ENCODE measurements at places on chromosomes 1 and 21.

DNA sequence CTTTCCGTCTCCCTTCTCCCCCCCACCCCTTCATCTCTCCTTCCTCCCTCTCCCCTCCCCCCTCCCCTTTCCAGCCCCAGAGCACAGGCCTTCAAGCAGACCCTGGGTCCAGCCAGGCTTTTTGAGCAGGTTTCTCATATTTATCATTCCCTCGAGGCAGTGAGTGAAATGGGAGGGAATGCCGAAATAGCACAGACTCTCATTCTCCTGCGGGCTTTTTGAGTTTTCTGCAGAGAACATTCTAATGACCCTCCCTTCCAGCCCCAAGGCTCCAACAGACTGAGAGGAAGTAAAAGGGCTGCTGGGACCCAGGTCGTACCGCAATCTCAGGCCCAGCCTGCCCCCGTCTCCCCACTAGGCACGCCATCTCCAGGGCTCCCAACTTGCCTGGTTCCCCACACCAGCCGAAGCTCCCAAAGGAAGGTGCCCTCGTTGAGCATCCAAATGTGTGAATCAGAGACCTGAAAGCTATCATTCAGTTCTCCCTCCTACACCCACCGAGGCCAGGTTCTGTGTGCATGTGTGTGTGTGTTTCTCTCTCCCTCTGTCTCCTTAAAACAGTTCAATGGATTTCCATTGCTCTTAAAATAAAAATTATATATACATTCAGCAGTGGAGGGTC is 22.3 kb downstream of the ACTA1 start:
- DNase-seq: no peak

DNA sequence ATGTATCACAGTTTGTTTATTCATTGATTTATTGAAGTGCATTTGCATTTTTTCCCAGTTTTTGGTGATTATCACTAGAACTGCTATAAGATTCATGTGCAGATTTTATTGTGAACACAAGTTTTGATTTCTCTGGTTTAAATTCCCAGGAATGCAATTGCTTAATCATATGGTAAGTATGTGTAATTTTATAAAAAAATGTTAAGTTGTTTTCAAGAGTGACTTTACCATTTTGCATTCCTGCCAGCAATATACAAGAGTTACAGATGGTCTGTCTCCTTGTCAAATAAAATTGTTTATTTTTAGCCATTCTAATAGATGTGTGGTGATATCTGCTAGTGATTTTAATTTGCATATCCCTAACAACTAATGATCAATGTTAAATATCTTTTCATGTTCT is 127.3 kb upstream of the APP start:
- DNase-seq: no peak

GRCh38 chr1:111196213-111196612 is 4.2 kb downstream of the DENND2D start:
- no peak for DNase-seq

GRCh38 chr1:39590546-39590945 is 14.0 kb upstream of the PABPC4 start:
- DNase-seq: no peak

DNA sequence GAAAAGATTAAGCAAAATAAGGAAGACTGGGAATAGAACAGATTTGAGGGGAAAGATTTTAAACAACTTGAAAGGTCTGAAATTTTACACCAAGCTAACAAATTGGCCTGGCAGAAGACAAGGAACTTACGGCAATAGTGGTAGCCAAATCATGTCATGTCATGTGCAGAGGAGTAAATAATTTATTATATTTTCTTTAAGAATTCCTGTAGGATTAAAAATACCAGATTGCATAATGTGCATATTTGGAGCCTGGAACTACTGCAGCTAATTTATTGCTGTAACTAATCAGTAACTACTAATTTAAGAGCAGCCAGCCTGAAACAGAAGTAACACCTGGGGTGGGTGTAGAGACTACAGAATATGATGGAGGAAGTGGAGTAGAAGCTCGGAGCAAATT is 334.3 kb downstream of the TGFB2 start:
- DNase-seq: no peak
